ENCODE measurements at places on chromosomes 11 and 22.

DNA sequence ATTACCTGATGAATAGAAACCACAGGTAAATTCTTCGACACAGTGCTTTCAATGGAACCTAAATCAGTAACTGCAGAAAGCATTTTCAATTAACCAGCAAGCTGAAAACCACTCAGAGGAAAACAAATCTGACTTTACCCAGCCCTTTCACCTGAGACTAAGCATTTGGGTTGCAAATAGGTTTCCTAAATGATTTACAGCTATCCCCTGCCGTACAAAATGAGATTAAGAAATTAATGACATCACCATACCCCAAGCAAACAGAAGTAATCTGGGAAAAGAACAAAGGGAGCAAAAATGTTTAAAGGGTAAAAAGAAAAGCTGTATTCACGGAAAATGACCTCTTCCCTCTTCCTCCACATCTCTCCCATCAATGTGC is 584 bp downstream of the NOX4 start:
- DNase-seq: no peak

GRCh38 chr11:124194293-124195188 is 11.4 kb downstream of the OR10D3 start:
- DNase-seq: no peak

DNA sequence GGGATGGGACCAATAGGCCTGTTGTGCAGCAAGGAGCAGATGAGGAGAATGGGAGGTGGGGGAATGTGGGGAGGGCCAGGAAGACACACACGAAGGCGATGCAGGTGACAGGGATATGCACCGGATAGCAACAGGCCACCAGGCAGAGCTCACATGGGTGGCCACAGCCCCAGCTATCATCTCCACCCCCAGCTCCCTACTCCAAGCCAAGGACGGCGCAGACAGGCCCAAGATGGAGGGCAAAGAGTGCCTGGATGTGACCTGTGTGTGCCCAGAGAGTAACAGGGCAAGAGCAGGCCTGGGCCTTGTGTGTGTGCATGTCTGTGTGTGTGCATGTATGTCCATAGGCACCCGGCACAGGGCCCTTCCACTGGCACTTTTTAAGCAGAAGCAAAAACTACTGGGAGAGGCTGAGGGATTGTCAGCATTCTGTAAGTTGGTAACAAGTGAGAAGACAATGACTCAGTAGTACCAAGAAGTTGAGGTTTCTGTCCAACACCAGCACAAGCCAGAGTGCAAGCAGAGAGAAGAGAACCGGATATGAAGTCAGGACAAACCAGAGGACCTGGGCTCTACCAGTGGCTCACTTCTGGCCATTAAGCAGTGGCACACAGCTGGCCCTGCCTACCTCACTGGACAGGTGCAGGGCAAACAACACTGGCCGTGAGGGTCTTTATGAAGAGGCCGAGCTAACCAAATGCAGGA is 36.4 kb downstream of the NRXN2 start:
- no peak for DNase-seq

- DNase-seq: no peak
Observed at GRCh38 chr11:96242191-96242847, 100.7 kb downstream of the MAML2 start.

GRCh38 chr11:69395287-69395686 is 86.2 kb upstream of the LINC01488 start:
- no peak for DNase-seq

- DNase-seq: no peak
Observed at GRCh38 chr11:59011655-59012397, 72.5 kb downstream of the GLYATL1 start.
